Peyer's patch (tissue), 4 donors: ENCODE measurements at places on chromosomes 3 and 15. TPM values are rescaled to one million over a fixed set of nuclear protein-coding genes. Genes with fewer than 3 reads are reported as not detected.

GRCh38 chr3:167929968-167930367 lies 165.8 kb downstream of the GOLIM4 start:
- DNase-seq = no peak

- no peak for DNase-seq
Measured at GRCh38 chr3:77709155-77709554, 669.3 kb downstream of the ROBO2 start.

DNA sequence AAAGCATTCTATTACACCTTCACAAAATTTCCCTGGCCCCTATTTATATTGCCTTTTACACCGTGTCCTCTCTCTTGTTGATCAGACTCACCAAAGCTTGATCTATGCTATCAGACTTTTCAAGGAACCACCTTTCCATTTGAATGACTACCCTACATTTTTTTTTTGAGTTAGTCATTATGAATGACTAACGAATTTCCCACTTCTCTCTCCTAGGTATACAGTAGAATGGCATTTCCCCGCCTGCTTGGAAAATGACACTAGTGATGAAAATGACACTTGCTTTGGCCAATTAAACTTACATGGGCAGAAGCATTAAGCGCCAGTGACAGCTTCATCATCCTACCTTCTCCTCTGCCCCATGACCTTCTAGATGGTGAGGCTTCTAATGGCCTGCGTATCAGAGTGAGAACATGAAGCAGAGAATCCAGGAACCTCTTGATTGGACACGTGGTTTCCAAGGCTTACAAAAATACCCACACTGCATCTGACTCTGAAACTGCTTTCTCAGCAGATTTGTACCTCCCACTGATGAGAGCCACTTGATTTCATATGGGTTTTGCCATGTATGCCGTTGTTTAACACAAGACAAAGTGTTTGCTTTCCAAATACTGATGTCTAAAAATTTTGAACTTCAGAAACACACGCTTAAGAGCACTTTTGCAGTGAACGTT lies 370.5 kb downstream of the CTNNB1 start:
- DNase-seq = no peak

DNA sequence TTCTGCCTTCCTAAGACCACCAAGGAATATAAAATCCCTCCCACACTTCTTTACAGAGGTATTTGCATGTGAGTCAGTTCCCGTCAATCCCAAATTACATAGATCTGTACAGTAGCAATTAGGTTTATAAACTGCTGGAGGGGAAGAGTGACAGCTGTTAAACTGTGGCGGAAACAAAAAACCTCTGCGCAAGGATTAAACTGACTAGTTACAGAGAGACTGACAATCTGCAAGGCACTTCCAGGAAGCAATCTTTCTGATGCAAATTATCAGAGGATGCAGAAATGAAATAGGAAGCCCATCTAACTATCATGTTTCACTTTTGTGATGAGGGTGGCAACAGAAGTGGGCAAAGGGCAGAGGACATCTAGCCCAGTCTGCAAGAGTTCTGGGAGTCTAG lies 150.4 kb downstream of the RTP4 start:
- DNase-seq = no peak

GRCh38 chr15:66188464-66188863 lies 65.1 kb downstream of the MEGF11 start:
- DNase-seq = no peak

- no peak for DNase-seq
Measured at GRCh38 chr15:100686725-100687473, 84.5 kb downstream of the ASB7 start.

DNA sequence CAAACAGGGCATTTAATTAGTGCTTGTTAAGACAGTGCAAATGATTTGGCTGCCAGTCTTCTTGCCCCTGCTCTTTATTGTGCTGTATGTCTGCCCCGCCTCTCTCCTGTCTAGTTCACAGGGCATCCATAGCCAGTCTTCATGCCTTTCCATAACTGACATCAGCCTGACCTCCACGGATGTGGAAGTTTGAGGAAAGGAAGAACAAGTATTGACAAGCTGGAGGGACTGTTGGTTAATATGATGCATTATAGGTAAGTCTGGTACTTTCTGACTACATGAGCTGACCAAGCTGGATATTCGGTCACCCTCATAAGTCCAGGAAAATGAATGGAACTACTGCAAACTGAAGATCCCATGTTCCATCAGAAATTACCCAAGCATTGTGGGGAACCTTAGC lies 325.9 kb downstream of the TIGIT start:
- no peak for DNase-seq

DNA sequence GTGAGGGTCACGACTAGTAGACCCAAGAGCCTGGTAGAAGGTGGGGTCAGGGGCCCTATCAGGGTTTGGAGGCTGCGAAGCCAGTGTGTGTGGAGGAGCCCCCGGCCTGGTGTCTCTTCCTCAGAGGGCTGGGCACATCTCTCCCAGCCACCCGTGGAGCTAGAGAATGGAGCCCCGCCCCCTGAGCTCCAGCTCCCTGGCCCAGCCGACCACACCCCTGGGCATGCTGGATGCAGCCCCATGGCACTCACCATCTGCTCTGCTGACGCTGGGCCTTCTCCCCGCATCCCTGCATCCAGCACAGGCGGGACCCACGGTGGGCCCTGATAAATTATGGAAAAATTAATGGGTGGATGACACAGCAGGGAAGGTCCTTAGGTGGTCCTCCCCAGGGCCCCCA lies 17.5 kb downstream of the ANKRD63 start:
- DNase-seq = no peak

DNA sequence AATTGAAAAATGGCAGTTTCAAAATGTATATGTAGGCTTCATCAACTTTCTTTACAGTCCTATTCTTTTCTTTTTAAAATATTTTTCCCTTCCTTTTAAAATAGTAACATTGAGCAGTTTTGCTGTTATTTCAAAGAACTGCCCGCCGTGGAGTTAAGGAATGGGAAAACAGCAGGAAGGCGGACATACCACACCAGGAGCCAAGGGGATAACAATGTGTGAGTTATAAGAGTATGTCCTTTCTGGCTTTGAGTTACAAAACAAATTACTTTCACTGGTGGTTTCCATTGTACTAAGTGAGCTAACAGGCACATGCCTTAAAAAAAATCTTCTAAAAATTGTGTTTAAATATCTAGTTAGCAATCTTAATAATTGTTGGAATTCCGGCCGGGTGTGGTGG lies 37.4 kb upstream of the FBXL22 start:
- DNase-seq = no peak

DNA sequence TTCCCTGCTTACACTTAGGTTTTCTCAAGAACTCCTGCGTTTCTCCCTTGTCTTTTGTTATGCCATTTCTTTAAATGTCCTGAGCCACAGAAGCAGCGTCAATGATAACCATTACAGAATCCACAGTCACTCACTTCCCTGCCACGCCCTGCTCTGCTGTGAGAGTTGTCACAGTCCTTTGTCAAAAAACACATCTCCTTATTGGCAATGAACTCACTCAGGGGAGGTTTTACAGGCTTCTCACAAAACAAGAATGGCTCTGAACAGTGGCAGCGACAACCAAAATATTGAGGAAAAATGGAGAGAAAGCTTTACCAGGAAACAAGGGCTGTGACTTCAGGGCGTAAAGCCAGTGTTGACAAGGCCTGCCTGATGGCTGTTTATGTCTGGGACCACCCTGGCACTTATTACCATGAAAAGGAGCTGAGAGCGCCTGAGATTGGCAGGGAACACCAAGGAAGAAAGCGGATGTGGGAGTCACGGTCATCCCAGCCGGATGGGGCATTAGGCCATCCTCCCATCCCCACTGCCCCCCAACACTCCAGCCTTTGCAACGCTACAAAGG lies 111.5 kb downstream of the ADAMTS9 start:
- DNase-seq = no peak

DNA sequence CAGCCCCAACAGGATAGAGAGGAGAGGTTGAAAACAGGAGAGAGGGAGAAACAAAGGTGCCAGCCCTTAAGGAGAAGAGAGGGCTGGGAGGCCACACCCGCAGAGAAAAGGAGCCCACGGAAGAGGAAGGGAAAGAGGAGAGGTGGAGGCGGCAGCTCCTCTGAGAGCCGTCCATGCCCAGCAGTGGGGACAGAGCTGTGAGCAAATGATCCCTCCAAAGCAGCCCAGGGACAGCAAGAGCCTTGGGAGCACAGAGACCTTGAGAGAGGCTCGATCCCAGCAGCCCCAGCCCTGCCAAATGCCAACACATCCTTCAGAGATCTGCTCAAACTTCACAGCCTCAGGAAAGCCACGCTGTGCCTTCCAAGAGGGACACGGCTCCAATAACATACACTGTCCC lies 66.7 kb upstream of the CORO2B start:
- DNase-seq = no peak

DNA sequence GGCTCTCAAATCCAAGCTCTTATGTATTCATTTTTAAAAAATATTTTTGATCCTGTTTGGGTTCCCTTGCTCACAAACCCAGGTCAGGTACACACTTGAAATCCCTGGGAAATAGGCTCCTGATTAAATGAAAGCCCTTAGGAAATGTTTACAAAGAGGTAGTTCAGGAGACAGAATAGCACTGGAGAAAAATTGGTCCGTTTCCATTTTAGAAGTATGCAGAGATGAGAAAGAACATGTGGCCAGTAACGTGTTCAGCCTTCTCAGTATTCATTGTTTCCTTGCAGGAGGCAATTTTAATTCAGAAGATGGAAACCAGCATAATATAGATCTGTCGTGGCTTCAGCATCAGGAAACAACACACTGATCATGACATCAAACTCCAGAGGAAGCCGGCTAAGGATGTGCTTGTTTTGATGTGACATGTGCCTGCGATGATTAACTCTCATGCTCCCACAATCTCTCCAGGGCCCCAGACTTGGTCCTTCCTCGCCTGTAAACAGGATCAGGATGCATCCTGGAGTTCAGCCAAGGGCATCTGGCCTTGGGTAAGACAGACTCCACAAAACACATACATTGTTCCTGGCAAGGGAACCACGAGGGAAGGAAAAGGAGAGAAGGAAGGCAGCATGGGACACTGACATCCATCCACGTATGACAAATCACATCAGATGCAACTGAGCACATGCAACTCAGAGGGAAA lies 350.5 kb upstream of the THBS1 start:
- DNase-seq = no peak

- no peak for DNase-seq
Measured at GRCh38 chr3:58833491-58833890, 166.9 kb upstream of the FAM3D start.

DNA sequence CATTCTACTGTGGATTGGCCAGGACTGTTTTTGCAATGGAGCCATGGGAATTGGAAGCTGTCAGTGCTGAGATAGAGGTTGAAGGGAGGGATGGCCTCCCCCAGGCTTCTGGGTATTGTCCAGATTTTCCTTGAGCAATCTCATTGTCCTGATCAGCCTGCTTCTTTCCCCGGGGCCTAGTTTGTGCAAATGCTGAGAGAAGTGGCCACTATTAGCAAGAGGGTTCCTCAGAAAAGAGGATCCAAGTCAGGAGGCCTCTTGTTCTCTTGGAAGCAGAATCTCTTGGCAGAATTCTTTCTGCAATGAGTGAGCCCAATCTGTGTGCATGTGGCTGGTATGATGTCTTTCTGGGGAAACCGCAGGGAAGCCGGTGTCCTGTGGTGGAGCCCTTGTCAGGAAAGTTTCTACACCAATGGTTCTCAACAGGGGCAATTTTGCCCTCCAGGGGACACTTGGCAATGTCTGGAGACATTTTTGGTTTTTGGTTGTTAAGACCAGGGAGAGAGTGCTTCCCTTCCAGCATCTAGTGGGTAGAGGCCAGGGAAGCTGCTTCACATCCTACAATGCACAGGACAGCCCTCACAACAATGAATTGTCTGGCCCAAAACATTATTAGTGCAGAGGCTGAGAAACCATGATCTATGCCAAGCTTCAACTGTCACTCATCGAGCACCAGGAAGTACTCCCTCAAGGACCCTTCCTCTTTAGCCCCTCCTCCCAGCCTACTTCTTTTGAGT lies 2.0 kb downstream of the LIPC start:
- DNase-seq = no peak

- no peak for DNase-seq
Measured at GRCh38 chr3:168532135-168532534, 436.4 kb upstream of the GOLIM4 start.

- no peak for DNase-seq
Measured at GRCh38 chr3:171846597-171846996, 3.4 kb downstream of the TMEM212 start.

- DNase-seq = no peak
Measured at GRCh38 chr15:83919319-83919830, 265.5 kb downstream of the ADAMTSL3 start.

DNA sequence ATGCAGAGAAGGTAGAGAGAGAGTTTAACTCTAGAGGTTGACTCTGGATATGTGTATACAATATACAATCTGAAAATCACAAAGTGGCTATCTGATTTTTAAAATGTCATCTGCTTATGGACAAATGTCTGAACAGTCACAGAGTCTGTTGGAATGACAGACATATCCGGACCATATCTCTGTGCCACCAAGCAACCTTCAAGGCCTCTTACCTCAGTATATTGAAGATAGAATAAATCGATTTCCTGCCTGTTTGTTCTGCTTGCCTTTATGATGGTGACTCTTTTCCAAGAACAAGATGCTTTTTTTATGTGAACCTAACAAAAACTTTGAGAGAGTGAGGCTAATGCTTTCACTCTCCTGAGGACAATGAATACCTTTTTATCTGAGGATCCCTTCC lies 151.1 kb downstream of the RBPMS2 start:
- DNase-seq = no peak

DNA sequence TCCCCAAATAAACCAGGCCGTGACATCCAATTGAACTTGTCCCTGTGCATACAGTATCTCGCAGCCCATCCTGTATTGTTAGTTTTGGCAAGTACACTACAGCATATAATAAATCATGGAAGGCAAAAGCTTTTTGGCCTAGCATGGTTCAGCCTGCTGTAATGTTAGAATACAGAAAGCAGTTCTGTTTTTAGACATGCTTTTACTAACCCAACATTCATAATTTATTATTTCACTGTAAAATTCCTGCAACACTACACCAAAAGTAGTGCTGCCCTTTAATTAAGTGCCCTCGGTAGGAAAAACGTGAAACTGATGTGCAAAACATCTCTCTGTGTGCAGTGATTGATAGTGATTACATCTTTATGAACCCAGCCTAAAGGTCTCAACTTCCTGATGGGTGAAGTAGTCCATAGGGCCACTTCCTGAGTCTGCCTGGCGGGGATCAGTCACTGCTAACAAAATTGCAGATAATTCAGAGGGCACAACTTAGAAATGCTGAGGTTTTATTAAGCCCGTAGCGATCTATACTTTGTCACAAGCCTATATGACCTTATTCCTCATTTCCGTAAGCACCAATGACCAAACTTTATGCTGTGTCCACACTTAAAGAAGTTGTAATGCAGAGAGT lies 227.8 kb downstream of the CDIN1 start:
- DNase-seq = no peak

DNA sequence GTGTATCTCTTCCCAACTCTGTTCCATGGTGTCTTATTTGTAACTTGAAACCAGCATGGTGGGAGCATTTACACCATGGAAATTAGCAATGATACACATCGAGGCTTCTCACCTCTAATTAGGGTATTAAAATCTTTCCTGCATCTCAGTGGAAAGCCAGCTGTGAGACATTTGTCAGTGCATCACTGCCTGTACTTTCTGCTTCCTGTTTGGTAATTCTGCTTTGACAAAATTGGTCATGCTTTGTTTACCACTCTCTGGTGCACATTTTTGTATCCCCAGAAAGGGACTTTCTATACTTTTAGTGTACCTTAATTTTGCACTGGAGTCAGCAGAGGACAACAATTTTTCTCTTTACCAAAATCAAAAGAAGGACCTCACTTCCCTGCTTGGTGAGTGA lies 402.1 kb downstream of the PDCD6IP start:
- DNase-seq = no peak

Gene C3orf20
- total RNA-seq = not detected

Gene GAP43
- total RNA-seq = 1.9 TPM

Gene SEMA5B
- total RNA-seq = 6.8 TPM

Gene SATB1
- total RNA-seq = 66.1 TPM

Gene VEPH1
- not detected for total RNA-seq
